Suppressor macrophage treated with lipopolysaccharide for 4 hours (primary cell): ENCODE measurements at places on chromosomes 16 and 17.
A peak's percentile ranks its signal among the peaks of the same experiment; 100 is the strongest.

GRCh38 chr17:78979780-78980623 is at the start of gene LGALS3BP:
TSS of gene LGALS3BP (minus strand) at chr17:78979923. CDS start at chr17:78977191, 2,732 bp downstream.
- DNase-seq = peak; percentile 65

GRCh38 chr17:58755577-58756245 is at the start of gene PPM1E:
TSS of gene PPM1E (plus strand) at chr17:58755854.
- peak; percentile 29 for DNase-seq

- DNase-seq = peak; percentile 35
Measured at GRCh38 chr16:89009343-89010209, 32.6 kb upstream of the CBFA2T3 start.

DNA sequence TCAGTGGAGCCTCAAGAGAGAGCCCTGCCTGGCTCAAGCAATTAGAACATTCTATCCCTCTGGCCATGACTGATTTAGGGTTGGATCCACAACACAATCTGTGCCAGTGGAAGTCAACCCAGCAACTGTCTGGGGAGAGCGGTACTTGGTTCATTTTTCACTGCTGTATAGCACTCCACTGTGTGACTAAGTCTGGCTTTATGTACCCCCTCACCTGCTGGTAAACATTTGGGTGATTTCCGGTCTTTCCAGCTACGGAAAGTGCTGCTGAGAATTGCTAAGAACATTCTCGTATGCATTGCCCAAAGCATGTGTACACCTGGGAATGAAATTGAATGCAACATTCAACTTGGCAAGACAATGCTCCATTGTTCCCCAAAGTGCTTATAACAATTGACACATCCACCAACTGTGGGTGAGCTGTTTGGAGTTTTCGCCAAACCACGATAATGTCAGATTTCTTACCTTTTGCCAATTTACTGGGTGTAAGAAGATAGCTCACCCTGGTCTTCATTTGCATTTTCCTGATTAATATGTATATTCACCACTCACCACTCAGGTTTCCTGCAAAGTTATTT is 63.5 kb upstream of the MED9 start:
- no peak for DNase-seq

DNA sequence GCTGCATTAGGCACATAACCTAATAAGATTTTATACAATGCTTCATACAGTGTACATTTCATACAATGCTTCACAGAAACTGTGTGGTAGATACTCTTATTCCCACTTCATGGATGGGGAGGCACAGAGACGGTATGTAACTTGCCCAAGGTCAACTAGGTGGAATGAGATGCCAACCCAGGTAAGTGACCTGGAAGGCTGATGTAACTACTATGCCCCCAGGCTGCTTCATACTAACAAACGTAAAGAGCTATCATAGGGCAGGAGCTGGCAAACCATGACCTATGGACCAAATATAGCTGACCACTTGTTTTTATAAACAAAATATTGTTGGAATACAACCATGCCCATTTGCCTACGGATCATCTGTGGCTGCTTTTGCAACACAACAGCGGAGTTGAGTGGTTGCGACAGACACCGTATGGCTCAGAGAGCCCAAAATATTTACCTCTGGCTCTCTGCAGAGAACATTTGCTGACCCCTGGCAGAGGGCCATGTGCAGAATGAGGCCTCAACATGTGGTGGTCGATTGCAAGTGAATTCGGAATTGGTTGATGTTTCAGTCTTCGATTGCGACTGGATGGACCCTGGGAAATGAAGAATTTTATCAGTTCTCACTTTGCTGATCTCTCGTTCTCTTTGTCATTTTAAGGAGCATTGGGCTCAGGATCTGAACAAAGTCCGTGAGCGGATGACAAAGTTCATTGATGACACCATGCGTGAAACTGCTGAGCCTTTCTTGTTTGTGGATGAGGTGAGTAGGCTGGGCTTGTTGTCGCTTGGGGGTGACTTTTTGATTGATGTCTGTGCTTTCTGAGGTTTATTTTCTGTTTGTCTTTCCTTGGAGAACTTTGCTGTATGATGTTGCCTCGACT is 109.7 kb downstream of the PLCG2 start:
- DNase-seq = no peak

GRCh38 chr16:26070302-26071100 is 378.7 kb downstream of the HS3ST4 start:
- DNase-seq = no peak

DNA sequence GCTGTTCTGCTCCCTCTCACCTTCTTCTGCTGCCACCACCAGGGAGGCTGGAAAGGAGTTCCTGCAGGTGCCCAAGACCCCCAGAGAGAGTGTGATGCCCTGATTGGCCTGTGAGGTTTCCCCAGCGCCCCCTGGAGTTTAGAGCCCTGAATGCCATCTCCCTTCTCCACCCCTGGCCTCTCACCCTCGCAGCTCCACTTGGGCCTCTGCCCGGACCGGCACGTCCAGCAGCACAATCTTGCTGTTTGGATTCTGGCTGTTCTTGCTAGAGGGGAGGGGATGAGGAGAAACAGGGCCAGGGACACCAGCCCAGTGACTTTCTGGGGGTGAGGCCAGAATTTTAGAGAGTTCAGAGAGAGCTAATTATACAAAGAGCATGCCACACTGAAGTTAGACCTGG is 12.5 kb upstream of the FAM171A2 start:
- peak; percentile 23 for DNase-seq

GRCh38 chr17:3870871-3871306 is 22.0 kb downstream of the CAMKK1 start:
- no peak for DNase-seq

DNA sequence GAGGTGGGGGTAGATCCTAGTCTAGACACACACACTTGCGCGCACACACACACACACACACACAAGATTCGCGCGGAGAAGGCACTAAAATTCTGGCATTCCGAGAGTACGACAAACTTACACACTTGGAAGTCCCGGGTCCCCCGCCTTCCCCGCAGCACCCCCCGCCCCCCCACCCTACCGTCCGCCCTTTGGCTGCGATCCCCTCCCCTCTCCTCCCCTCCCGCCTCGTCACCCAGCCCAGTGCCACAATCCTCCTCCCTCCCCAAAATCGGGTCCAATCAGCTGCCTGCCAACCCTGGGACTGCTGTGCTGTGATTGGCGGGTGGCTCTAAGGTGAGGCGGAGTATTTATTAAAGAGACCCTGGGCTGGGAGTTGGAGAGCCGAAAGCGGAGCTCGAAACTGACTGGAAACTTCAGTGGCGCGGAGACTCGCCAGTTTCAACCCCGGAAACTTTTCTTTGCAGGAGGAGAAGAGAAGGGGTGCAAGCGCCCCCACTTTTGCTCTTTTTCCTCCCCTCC is at the start of gene SOX9:
Gene SOX9, plus strand, starts transcription at position 379 of the 522 bp plus-strand sequence. CDS start 372 bp downstream, outside the sequence.
- no peak for DNase-seq

GRCh38 chr17:42028791-42029127 is 8.9 kb downstream of the NKIRAS2 start:
- no peak for DNase-seq

- DNase-seq = peak; percentile 51
Measured at GRCh38 chr16:84714028-84714427, 14.2 kb downstream of the USP10 start.

GRCh38 chr16:53282975-53283946 is 151.0 kb upstream of the RBL2 start:
- peak; percentile 15 for DNase-seq

GRCh38 chr17:81909966-81910839 is 996 bp downstream of the PCYT2 start:
- DNase-seq = no peak

DNA sequence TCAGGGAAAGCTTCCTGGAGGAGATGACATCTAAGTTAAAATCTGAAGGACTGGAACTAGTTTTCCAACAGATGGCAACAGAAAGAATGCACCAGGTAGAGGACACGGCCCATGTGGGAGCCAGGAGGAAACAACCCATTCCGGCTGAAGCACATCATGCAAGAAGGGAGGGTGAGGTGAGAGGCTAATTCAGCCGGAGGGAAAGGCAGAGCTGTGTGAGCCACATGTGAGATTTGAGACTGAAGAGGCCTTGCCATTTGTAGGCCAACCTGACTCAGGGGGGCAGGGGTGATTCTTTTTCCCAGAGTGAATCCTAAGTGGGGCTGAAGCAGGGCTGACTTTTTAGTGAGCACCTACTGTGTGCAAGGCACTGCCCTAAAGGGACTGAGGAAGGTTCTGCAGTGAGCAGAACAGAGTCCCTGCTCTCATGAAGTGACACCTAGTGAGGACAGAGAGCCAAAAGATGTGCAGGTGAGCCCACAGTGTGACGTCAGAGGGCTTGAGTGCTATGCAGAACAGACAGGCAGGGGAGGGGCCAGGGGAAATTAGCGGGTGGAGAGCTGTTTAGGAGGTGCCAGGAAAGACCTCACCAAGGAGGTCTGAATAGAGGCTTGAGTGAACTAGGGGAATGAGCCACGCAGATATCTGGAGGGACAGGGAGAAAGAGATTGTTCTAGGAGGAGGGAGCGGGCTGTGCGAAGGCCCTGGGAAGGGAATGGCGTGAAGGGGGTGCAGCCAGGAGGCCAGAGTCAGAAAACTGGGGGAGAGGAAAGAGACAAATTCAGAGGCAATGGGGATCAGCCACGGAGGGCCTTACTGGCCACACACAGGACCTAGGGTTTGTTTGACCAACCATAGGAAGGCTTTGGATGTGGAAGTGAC is 19.8 kb upstream of the IL21R start:
- no peak for DNase-seq

DNA sequence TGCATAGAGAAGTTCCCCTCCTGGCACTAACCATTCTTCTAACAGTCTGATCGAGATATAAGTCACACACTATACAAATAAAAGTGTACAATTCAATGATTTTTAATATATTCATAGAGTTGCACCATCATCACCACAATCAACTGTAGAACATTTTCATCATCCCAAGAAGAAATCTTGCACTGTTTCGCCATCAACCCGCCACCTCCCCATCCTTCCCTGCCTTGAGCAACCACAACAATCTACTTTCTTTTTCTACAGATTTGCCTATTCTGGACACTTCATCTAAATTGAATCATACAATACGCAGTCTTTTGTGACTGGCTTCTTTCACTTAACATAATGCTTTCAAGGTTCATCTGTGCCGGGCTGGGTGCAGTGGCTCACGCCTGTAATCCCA is 33.0 kb upstream of the GUCY2D start:
- DNase-seq = peak; percentile 89

GRCh38 chr17:42141382-42141781 is 13.4 kb downstream of the RAB5C start:
- DNase-seq = no peak

DNA sequence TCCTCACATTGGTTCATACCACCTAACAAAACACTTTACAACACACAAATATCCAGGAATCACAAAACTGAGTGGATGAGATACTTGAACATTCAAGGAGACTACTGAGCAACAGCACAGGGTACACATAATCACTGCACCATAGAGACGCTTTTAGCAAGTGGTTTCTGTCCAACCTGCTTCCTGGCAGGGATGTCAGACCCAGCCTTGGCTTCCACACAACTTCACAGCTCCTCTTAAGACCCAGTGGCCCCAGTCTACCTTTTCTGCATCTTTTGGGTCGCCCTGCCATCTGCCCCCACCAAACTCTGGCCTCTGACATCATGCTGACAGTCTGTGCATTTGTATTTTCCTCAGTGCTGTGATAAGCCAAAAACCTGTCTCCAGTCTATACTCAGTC is 5.9 kb upstream of the CORO6 start:
- DNase-seq = no peak

DNA sequence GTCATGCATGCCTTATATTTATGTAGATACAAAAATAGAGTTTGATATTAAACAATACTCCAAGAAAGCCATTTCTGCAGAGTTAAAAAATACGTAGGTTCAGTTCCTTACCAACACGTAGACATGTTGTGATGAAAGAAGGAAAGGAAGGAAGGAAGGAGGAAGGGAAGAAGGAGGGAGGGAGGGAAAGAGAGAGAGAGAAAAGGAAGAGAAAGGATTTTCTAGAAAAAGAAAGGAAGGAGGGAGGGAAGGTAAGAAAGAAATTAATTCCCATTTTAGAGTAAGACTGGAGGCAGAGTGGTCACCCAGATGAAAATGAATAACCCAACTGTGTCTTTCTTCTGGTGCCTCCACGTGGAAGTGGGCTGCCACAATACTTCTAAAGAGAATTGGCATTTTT is 652.1 kb downstream of the WWOX start:
- DNase-seq = no peak

DNA sequence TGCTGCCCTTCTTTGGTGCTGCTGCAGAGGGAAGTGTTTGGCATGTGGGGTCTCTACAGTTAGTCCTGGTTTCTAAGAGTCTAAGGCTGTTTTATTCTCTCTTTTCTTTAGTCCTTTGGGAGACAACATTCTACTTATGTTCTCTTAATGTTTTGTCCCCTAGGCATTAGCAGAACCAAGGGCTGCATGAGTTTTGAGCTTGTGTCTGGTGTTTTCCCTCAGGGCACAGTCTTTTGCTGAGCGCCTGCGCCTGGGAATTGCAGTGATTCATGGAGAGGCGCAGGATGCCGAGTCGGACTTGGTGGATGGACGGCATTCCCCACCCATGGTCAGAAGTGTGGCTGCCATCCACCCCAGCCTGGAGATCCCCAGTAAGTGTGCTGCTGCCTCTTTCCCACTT is 41.1 kb upstream of the SLC5A10 start:
- DNase-seq = no peak

DNA sequence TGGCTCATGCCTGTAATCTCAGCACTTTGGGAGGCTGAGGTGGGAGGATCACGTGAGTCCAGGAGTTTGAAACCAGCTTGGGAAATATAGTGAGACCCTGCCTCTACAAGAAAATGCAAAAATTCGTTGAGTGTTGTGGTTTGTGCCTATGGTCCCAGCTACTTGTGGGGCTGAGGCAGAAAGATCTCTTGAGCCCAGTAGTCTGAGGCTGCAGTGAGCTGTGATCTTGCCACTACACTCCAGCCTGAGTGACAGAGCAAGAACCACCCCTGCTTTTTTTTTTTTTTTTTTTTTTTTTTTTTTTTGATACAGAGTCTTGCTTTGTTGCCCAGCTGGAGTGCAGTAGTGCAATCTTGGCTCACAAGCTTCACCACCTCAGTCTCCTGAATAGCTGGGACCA is 34.0 kb downstream of the ITGB3 start:
- DNase-seq = no peak

GRCh38 chr16:50071075-50071671 is 5.4 kb downstream of the HEATR3 start:
- DNase-seq = no peak

DNA sequence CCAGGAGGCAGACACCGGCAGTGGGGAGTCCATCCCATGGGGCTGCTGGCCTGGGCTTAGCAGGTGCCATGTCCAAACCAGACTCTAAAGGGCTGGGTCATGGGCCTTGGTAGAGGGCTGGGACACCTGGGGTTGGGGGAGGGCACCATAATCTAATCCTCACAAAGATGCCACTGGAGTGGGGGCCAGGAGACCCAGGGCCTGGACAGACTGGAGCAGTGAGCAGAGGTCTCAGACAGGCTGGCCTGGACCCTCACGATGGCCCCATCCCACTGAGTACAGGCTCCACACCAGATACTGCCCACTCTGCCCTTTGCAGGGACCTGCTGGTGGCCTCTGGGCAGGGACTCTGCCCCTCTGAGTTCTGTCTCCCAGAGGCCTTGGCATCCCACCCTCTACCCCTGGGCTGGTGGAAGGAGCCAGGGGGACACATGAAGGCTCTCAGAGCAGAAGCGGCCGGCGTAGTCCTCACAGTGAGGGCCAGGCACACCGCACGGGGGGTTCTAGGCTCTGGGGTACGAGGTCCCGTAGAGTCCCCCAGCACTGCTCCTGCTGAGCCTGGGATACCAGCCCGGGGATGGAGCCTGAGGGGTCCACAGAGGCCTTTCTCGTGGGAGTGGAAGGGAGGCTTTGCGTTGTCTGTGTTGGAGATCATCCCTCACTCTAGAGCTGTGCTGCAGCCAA is 10.0 kb upstream of the SRRM2 start:
- no peak for DNase-seq
